ENCODE measurements at places on chromosomes 13 and 19.
A peak's percentile ranks its signal among the peaks of the same experiment; 100 is the strongest.

- DNase-seq: no peak
Measured at GRCh38 chr19:50797781-50798658, 7.8 kb downstream of the ACP4 start.

GRCh38 chr13:97724450-97724849 is 229.0 kb upstream of the IPO5 start:
- DNase-seq: no peak

- peak; percentile 98 for DNase-seq
Measured at GRCh38 chr19:53196777-53197396, 3.7 kb upstream of the ZNF665 start.

GRCh38 chr13:97329331-97329730 is 104.6 kb upstream of the RAP2A start:
- DNase-seq: no peak

- DNase-seq: no peak
Measured at GRCh38 chr19:38731654-38732301, 12.5 kb downstream of the CAPN12 start.

GRCh38 chr13:44089452-44089851 is 209.7 kb downstream of the LACC1 start:
- no peak for DNase-seq

GRCh38 chr19:3760871-3761361 is 576 bp downstream of the APBA3 start:
- no peak for DNase-seq

Data from testis (tissue), 5 donors.